ENCODE measurements at places on chromosomes 13 and 19.

DNA sequence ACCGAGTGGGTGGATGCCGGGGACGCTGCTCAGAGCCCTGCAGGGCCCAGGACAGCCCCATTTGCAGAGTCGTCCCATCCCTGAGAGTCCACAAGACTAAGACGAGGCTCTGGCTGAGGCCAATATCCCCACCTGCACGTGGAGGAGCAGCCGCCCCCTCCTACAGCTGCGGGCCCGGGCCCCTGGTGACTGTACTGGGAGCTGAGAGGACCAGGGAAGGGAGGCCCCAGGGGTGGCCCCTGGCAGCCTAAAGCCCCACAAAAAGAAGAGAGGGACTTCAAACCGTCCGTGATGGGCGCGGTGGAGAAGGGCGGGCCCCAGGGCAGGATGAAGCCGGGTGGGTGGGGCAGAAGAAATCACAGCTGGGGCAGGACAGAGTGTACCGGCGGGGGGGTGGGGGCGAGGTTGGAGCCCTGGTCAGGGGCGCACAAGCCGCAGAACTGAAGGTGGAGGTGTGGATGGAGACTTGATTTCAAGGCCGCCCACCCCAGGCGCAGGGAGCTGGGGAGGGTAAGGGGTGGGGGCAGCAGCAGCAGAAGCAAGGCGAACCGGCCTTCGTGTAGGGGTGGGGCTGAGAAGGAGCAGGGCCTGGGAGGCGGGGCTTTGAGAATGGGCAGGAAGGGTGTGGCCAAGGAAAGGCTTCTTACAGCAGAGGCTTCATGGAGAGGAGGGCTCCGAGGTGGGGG lies 12.9 kb downstream of the CFD start:
- DNase-seq: peak; percentile 56

- no peak for DNase-seq
These were observed 26.8 kb downstream of the ZNF350 start for GRCh38 chr19:51959791-51960190.

GRCh38 chr13:85864963-85865530 lies 65.8 kb upstream of the SLITRK6 start:
- DNase-seq: peak; percentile 1

GRCh38 chr19:16435999-16436650 lies 35.6 kb downstream of the EPS15L1 start:
- peak; percentile 46 for DNase-seq

DNA sequence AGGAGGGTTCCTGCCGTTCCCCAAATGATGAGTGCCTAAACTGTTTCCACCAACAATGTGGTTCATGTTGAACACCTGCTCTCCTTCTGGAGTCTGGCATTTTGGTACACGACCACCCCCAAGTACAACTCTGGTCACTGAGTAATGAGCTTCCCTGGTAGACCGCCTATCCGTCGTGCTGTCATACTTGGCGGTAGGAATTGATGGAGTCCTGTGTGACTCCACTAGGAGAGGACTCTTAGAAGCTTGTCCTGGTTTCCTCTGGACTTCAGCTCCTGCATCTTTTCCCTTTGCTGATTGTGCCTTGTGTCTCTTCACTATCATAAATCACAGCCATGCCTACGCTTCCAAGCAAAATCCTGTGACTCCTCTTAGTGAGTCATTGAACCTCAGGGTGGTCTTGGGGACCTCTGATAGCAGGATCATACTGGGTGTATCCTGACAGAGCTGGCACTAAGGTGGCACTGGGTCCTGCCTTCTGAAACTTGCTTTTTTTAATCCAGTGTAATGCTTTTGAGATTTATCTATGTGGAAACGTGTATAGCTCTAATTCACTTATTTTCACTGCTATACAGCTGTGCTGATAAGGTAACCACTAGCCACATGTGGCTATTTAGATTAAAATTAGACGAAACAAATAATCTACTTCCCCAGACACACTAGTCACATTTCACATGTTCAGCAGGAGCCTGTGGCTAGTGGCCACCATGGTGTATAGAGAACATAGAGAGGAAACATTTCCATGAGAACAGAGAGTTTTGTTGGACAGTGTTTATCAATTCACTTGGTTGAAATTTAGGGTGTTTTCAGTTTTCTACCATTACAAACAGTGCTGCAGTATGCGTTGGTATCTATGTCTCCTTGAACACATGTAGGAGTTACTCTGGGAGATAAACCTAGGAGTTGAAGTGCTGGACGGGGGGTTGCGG lies 6.1 kb upstream of the ASF1B start:
- no peak for DNase-seq

GRCh38 chr13:44808185-44808584 lies 181.1 kb downstream of the NUFIP1 start:
- no peak for DNase-seq

GRCh38 chr13:60617991-60618733 lies 221.1 kb downstream of the TDRD3 start:
- peak; percentile 22 for DNase-seq

DNA sequence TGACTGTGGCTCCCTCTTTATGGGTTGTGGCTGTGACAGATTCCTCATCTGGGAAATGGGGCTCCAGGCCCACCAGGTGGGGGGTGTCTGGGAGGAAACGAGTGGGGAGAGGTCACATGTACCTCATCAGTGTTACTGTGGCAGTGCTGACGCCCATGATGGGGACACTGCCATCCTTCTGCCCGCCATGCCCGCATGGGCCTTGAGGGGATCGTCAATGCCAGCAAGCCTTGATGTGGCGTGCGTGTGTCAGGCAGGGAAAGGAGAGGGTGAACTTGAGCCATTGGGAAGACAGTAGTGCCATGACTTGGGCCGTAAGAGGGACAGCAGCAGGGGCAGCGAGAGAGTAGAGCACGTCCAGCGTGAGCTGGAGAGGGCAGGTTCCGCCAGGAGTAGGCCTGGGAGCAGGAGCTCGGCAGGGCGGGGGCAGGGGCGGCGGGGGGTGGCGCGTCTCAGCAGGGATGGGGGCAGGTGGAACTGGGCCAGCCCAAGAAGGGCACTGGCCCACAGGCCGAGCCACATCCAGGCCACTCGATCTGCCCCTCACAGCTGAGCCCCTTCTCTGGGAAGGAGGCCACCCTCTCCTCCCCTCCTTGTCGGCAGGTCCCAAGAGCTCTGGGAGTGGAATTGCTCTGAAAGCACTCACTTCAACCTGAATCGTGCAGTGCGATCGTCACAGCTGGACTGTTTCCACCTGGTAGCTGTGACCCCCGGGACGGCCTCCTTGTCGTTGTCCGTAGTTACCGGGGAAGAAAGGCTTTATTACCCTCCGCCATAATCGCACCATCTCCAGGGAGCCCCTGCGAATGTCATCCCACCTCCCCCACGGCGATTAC lies 9.9 kb downstream of the KLHL26 start:
- DNase-seq: no peak
